ENCODE measurements at places on chromosomes 2 and 18.
A peak's percentile ranks its signal among the peaks of the same experiment; 100 is the strongest.

DNA sequence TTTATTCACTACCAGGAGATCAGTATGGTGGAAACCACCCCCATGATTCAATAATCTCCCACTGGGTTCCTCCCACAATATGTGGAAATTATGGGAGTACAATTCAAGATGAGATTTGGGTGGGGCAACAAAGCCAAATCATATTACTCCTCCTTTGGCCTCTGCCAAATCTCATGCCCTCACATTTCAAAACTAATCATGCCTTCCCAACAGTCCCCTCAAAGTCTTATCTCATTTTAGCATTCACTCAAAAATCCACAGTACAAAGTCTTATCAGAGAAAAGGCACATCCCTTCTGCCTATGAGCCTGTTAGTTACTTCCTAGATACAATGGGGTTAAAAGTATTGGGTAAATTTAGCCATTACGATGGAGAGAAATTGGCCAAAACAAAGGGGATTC, 989.5 kb upstream of the CNTNAP5 start:
- DNase-seq: no peak

GRCh38 chr2:43327119-43327518, 100.7 kb upstream of the ZFP36L2 start:
- no peak for DNase-seq

DNA sequence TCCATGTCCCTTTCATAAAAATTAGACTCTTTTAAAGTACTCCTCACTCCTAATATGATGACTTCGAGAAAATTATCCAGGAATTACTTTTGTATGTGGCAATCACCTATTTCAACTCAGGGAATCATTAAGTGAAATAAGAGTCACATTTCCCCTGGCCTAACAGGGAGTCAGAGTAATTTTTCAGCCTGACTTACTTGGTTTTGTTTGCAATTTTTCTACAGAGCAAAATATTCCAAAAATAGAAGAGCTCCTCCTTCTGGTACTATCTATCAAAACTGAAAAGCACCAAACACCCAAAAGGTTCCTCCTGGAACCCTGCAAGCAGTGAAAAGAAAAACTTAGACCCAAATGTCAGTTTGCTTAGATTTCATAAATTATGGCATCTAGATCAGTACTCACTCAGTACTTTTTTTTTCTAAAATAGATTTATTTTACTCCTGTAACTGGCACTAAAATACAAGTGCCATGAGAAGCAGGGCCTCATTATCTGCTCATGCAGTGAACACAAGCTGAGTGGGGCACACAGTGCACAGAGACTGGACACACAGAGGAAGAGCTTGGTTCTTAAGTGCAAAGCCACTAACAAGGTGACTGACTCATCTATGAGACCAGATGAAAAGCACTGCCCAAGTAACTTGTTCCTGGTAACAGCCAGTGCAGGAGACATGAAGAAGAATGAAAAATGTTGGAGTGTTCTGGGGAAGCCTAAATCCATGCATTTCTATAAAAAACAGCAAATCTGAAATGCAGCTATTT, 28.7 kb downstream of the ACAA2 start:
- DNase-seq: no peak

DNA sequence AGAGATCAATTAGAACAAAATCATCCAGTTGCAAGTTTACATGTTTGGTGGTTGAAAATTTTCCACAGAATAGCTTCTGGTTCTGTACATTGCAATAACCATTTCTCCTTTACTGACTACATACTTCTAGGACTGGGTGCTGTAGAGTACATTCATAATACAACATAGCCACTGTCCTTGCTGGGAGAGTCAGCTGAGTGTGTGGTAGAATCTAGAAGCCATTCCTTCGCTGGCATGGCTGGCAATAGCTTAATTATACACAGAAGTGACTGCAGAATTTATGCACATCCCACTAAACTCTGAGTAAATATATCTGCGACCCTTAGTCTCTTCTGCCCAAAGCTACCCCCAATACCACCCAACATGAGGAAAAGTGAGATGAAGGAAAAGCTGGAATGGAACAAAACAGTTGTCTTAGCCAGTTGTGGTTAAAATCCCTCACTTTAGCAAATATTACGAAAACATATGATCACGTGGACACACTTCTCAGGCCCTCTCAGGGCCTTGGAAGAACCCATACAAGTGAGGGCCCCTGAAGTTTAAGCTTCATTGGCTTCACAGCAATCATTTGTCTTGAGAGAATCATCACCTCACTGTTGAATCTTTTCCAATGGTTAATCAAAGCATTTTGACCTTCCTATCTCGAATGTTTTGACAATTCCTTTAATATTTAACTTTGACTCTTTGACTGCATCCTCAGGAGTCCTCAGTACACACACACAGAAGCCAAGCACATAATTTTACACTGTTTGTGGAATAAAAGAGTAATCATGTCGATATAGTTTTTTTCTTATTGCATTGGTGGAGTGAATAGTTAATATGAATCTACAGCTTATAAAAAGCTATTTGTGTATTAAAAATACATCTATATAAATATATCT, 225.1 kb downstream of the ZNF385B start:
- DNase-seq: no peak

DNA sequence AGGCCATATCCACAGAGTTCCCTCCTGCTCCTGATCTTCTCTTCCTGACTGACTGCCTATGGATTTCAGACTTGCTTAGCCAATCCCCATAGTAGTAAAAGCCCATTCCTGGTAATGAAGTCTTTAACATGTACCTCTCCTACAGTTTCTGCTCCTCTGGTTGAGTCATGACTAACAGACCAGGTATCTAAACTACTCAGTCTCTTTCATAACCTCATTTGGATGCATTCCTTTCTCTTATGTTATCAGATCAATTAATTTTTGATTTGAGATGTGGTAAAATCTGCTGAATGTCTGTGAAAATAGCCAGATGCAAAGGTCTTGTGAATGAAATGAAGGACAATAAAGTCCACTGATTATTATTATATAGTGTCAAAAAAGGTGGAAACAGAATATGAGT, 198.0 kb downstream of the NBAS start:
- DNase-seq: no peak

DNA sequence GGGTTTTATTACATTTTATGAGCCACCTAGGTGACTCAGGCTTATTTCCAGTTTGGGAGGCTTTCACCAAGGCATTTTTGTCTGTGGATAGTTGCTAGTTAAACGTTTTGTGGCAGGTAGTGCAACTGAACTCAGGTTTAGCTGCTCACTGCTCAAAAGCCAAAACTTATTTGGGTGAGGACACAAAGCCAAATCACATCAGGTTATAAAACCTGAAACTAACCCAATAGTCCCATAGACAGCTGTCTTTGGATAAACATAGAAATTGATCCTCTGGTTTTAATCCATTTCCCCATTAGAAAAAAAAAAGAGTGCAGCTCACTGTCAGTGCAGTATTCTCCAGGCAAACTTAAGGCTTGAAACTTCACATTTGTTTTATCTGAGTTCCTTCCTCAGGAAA, 362.6 kb upstream of the TFPI start:
- DNase-seq: no peak

- DNase-seq: no peak
These were observed at the start of gene ZBTB7C for GRCh38 chr18:48408727-48409590. ZBTB7C (minus strand) TSS chr18:48409383.

GRCh38 chr2:120602251-120602650, 133.4 kb upstream of the GLI2 start:
- DNase-seq: no peak

DNA sequence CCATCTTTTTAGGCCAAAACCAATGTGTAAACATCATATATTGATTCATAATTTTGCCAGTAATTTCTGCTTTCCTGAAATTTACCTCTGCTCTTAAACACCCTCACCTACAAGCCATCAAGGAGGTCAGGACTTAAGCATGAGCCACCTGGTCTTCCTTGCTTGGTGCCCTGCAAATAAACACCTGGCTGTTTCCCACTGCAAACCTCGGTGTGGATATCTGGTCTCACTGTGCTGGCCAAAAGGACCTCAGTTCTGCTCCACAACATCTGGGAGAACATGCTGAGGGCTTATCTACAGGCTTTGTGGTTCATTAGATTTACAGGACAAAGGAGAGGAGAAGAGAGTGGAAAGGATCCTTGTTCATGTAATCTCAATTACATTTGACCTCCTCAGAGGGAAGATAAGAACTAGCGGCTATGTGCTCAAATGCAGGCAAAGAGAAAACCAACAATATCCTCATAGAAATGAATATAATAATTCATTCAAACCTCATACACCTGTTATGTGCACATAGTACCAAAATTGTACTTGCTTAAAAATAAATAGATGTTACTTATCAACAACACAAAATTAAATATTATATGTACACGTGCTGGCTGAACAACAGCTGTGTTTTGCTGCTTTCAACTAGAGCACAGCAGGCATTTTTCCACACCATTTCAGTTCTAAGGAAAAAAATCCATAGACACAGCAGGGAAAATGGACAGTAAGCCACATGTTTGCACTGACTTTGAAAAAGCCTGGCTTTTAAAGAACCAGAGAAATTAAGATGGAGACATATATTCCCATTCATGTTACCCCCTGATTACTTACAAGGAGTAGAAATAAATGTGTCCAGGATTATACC, 465.1 kb downstream of the LPIN1 start:
- DNase-seq: no peak

DNA sequence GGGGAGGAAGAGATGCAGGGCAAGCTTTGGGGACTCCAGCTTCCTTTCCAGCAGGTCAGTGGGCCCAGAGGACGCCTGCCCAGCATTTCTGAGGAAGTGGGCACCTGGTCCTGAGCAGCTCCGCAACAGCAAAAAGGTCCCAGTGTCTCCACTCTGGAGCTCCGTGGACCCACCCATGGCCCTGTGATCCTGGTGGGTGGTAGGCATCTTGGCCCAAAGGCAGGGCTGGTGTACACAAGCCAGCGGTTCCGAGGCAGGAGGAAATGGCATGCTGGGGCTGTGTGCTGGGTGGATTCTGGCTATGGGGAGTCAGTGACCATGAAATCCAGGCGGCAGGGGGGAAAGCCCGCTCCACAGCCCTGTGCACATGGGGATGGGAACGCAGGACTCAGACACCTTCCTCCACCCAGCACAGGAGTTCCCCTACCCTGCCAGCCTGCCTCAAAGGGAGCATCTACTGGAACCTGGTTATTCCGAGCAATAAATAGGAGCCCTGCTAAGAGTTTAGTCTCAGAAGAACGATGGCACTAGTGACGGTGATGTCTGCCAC, 206.0 kb downstream of the GLI2 start:
- no peak for DNase-seq

GRCh38 chr18:12314591-12315305, 6.7 kb downstream of the TUBB6 start:
- no peak for DNase-seq

DNA sequence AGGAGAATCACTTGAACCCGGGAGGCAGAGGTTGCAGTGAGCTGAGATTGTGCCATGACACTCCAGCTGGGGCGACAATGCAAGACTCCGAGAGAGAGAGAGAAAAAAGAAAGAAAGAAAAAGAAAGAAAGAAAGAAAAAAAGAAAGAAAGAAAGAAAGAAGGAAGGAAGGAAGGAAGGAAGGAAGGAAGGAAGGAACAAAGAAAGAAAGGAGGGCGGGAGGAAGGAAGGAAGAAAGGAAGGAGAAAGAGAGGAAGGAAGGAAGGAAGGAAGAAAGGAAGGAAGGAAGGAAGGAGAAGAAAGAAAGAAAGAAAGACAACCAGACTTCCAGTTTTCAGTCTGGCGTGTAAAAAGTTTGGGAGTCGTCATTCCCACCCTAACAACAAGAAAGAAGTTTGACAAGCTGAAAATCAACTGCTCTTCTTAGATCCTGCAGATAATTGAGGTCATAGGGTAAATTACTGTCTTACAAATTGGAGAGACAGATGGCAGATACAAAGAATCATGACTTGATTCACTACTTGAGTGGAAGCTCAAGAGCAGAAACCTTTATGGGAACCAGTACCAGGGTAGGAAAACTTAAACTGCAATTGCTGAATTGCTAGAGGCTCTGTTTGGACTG, 15.1 kb upstream of the CYP27C1 start:
- no peak for DNase-seq

DNA sequence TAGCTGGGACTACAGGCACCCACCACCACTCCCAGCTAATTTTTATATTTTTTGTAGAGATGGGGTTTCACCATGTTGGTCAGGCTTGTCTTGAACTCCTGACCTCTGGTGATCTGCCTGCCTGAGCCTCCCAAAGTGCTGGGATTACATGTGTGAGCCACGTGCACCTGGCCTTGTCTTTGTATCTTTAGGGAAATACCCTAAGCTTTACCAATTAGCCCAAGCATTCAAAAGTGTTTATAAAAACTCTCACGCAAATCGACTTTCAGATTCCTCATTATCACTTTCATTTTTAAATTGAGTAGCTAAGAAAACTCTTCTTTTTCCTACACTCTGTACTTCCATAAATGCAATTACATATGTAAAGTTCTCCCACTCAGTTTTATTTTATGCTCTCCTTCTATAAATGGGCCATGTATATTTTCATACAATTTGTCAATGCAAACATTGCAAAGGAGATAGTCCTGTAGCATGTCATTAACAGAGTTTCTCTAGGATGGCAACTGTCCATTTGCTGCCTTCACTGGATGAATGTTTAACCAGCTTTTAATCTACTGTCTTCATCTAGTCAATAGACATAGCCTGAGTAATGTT, 326.2 kb upstream of the LRATD1 start:
- DNase-seq: no peak

- DNase-seq: no peak
These were observed 104.1 kb downstream of the DLGAP1 start for GRCh38 chr18:4351005-4351404.

- peak; percentile 23 for DNase-seq
These were observed 14.3 kb downstream of the COPS7B start for GRCh38 chr2:231800493-231801091.

- no peak for DNase-seq
These were observed 241.4 kb downstream of the CDH20 start for GRCh38 chr18:61574665-61575064.

DNA sequence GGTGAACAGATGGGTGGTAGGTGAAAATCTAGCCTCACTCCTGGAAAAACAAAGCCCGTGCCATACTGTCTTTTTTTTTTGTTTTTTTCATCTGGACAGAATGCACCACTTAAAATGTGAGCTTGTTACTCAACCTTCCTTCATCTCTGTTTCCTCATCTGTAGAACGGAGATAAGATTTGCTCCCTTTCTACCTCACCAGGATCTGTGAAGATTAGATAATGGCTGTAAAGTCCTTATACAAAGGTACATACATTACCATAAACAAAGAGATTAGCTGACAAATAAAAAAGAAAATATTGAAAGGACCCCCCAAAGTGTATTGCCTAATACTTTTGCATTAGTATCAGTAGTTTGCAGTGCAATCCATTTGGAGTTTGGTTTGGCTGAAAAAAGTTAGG, 75.4 kb upstream of the ZEB2 start:
- no peak for DNase-seq

GRCh38 chr2:160076914-160077313, 14.5 kb upstream of the PLA2R1 start:
- no peak for DNase-seq
